ENCODE measurements at places on chromosomes 7 and 10.

- DNase-seq: no peak
Measured at GRCh38 chr10:129236274-129236691, 230.8 kb upstream of the MGMT start.

DNA sequence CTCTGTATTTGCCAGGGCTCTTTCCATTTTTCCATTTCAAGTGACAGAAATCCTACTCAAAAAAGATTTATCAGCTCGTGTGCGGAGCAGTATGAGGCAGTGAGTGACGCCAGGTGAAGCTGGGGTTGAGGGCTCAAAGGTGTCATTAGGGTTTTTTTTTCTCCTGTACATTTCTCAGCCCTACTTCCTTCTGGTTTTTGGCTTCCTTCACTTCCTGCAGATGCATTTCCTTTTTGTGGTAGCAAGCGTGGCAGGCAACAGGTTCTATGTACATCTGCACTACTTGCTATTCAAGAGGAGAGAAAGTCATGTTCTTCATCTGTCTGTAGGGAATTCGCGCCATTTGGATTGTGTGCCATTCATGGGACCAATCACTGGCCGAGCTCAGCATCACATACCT, 52.8 kb upstream of the AOAH start:
- DNase-seq: no peak

DNA sequence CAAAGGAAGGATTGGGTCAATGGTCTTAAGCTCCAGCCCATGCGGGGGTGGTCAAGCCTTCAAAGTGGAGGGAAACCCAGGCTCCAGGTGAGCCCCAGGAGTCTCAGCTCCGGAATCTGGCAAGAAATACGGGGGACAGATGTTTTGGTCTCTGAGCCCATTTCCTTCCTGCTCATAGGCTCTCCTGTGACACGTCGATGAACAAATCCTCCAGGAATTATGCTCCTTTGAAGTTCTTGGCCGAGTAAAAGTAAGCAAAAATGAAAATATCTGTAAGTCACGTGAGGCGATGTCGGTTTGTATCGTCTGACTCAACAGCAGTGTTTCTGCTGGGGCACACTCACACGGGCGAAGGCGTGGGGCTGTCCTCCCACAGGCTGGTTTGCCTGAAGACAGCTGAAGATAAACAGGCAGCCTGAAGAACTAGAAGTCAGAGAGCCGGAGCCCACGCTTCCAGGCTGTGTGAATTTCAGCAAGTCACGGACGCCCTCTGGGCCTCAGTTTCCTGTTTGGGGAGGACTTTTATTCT, 52.6 kb upstream of the SMNDC1 start:
- peak; percentile 82 for DNase-seq

DNA sequence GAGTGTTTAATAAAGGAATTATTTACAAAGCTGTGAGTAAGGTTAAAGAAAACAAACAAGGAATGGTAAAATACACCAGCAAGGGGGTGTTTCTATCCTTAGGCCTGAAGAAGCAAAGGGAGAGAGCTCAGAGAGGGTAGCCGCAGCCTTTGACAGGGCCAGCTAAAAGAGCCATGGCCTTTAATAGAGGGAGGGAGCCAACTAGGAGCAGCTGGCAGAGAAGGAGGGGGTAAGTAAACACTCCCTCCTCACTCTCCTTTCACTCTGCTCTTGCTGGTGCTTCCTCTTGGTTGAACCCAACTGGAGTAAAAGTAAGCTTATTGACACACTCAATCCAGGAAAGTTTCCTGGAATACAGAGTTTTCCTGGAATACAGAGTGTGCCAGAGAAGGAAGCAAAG, 87.5 kb downstream of the CH25H start:
- DNase-seq: no peak

- no peak for DNase-seq
Measured at GRCh38 chr10:117501460-117502035, 41.0 kb upstream of the EMX2 start.

GRCh38 chr7:154794147-154794780, 208.7 kb downstream of the PAXIP1 start:
- no peak for DNase-seq

DNA sequence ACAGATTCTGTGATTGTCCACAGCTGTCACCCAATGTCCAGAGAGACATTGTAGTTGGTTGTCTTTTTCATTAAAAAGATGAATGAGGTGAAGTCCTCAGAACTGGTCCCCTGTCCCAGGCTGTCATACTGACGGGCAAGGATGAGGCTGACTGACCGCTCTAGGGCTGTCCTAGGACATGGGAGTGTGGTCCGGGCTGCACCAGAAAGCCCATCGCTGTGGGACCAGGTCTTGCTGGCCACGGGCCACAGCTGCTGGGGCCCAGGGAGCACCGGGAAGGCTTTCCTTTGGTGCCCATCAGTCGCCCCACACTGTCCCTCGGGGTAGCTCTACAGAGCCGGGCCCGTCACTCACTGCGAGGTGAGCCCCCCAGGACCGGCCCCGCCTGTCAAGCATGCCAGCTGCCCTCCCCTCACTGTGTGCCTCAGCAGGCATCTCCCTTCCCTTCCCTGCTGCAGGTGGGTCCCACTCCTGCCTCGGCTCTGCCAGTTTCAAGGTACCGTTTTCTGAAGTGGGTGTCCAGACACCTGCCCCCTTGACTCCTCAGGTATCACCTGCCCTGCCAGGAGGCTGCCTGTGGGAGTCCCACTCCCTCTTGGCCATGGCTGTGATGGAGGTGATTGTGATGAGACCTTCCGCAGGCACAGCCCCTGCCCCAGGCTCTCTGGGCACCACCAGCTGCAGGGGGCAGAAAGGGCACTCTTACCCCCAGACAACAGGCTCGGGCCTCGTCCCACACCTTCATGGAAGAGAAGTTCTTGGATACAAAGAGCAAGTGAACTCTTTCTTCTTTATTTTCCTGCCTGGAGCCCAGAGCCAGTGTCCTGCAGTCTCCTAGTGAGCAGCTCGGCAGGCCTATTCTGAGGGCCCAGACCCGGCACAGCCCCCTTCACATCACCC, 21.7 kb downstream of the LRRC27 start:
- no peak for DNase-seq

DNA sequence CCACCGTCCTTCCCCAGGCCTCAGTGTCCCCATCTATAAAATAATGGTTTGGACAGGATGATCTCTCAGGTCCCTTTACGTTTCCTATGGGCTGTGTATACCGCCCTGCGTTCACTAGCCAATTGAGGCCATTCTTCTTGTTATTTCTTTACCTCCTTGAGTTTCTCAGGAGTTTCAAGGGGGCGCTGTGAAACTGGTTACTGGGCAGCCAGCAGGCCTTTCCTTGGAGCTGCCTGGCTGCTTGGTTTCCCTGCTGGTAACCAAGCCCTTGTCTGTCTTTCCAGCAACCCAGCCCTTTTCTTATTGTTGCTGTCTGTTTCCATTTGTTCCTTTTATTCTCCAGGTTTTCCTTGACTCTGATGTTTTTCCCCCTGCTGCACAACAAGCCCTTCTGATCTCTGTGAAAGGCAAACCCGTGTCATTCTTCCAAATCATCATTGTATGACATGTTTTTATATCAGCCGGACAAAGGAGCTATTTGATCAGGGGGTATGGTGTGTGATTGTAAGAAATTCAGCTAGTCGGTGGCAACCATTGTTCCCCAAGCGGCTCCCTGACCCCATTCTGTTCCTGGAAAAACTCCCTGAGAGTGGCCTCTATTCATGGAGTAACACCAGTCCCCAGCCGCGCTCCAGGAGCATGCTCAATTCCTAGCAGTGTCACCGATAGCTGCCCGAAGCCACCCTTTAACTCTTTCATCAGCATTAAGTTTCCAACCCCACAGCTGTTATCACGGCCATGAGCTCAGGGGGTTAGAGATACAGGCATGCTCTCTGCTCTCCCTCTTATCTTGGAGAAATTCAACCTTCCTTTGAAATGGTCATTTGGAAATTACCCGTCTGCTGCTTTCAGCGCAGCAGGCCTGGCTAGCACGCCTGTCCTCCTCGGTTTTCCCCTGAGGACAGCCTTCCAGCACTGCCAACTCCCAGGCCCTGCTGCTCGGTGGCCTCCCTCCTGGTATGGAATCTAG, 26.6 kb downstream of the FGF8 start:
- DNase-seq: no peak

GRCh38 chr7:147878912-147879661, 711.5 kb upstream of the C7orf33 start:
- DNase-seq: peak; percentile 40

DNA sequence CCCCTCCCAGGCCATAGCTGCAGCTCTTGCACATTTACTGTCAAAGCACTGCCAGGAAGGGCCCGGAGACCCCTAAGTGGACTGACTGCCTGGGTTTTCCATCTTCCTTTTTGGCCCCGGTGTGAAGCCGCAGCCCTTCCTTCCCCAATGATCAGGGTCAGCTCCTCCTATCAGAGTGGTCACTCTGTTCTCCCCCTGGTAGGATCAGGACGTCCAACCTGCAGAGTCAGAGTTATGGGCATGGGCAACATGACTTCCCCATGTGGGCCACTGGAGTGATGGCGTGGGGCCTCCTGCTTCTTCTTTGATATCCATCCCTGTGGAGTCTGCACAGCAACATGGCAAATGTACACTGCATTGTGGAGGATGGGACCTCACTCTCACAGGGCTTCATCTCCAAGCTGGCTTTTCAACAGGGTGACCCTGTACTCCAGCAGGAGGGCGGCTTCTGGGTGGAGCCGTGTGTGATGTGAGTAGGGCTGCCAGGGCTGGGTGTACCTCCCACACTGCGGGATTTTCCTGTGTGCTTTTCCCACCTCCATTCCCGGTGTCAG, 6.4 kb upstream of the RAMP3 start:
- DNase-seq: no peak

DNA sequence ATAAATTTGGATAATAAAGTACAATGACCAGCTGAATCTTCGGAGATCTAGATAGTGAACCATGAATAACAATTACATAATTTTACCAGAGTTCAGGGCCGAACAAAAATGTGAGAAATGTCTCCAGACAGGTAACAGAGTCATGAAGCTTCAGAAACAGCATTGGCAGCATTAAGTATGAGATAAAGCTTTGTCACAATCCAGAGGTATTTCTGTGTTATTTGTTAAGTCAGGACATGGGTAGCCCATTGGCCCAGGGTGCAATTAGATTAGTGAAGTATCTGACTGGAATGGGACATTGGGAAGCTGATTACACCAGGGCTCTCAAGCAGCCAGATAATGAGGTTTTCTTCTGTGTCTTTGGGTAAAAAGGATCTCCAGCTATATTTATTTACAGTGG, 184.2 kb upstream of the PPP1R3A start:
- DNase-seq: no peak

GRCh38 chr7:17599733-17600339, 301.4 kb downstream of the AHR start:
- no peak for DNase-seq

DNA sequence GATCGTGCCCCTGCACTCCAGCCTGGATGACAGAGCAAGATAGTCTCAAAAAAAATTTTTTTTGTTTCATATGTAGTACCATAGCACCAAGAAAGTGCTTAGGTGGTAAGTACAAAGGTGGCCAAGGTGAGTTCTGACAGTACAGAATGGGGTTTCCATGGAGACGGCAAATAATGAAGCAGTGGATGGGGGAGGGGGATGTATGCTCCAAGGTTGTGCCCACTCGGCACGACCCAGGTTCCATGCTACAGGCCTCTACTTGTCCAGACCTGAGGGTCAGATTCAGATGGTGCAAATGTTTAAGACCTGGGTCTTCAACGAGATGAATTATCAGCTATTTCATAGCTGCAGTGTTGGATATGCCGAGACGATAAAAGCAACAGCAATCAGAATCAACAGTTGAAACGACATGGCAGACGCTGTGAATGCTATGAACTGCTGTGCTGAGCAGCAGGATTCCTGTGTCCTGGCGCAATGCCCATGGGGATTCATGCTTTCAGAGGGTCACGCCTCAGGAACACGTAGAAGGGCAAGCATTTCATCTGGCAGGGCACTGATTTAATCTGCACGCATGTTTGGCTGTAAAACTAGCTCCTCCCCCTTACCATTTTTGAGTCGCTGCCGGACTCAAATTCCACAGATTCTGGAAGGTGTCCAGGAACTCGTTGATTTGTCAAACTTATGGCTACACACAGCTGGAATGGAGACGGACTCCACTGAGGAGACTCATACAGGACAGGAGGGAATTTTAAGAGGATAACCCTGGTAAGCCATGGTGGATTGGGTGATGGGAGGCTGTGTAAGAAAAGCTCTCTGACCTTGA, 256.5 kb downstream of the FRMD4A start:
- peak; percentile 99 for DNase-seq

- no peak for DNase-seq
Measured at GRCh38 chr7:114099337-114099736, 180.5 kb upstream of the PPP1R3A start.

- DNase-seq: peak; percentile 87
Measured at GRCh38 chr7:24757353-24758275, at the start of gene GSDME. GSDME (minus strand) TSS chr7:24757464; CDS start chr7:24749774, 7,690 bp downstream.

GRCh38 chr10:79229071-79229541, 118.2 kb upstream of the PPIF start:
- DNase-seq: no peak

DNA sequence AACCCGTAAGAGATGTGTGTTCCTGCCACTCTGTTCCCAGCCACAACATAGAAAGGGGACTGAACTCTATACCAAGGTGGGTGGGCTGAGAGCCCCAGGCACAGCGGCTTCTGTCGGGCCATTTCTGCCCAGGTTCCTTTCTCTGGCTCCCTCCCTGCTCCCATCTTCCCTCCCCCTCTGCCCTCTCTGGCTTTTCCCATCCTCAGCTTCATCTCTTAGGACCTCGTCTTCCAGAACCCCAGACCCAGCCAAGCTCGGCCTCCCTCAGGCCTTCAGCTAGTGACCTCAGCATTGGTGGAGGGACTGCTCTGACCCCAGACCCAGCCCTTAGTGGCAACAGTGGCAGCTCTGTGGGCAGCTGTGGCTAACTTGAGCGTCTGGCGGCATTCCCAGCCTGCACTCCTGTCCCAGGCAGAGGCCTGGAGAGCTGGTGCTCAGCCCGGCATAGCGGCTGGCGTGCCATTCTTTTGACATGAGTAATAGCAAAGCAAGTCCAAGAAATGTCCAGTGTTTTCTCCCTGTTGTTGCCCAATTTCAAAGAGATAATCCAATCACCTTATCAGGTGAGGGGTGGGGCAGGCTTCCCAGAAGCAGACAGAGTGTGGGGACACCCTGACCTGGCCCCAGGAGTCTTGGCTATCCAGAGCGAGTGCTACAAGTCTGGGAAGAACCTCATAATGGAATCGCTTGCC, 15.9 kb downstream of the PTPRE start:
- DNase-seq: no peak

DNA sequence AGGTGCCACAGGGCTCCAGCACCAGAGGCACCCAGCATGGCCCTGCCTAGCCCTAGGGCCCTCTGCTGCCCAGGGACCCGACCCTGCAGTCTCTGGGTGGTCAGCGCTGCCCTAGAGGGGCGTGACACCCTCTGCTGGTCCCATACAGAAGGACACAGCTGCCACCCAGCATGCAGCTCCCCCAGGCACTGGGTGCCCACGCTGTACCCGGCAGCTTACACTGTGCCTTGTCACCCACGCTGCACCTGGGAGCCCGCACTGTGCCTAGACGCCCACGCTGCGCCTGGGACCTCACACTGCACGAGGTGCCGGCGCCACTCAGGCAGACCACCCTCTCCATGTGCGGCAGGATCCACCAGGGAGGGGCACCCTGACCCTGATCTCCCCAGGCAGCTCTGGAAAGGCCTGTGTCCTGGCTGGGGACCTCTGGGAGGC, 55.2 kb downstream of the PWWP2B start:
- no peak for DNase-seq
